Eye (tissue), 1 donor: ENCODE measurements at places on chromosomes 16 and 17.
A peak's percentile ranks its signal among the peaks of the same experiment; 100 is the strongest.

GRCh38 chr16:1125471-1125870, 27.4 kb upstream of the CACNA1H start:
- peak; percentile 81 for DNase-seq

GRCh38 chr17:75555679-75556153, 30.2 kb downstream of the LLGL2 start:
- DNase-seq = no peak

DNA sequence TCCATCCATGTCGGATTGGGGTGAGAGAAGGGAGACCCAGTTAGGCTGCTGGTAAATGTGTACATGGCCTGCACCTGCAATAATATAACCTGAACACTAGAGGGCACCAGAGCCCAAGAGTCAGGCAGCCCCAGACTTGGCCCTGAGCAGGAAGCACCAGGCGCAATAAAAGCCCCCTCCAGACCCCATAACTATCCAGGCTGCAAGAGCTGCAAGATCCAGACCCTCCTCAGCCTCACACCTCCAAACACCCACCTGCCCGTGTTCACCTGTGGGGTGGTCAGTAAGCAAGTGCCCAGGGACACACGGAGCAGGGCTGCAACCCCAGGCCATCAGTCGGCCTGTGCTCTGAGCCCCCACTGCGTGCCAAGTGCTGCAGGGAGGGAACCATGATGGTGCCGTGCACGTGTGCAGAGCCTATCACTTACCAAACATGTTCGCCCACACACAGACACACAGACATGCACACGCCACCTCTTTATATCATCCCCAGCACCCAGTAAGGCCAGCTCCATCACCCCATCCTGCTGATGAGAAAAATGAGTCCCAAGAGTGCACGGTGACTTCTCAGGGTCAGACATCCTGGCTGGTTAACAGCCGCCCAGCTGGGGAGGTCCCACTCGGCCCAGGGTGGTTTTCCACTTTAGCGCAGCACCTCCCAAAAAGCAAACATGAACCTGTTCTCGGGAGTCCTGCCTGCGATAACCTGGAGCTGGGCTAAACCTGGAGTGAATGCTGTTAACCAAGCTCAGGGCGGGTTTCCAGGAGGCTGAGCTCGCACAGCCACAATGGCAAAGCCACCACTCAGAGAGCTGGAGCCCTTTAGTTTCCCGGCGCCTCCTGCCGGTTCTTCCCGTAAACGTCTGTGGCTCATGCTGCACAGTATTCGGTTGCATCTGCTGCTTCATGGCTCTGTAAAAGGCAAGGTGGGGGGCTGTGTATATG, 439.8 kb downstream of the SOX9 start:
- DNase-seq = peak; percentile 85

GRCh38 chr17:18163547-18163946, 20.1 kb upstream of the ALKBH5 start:
- DNase-seq = no peak

- no peak for DNase-seq
Measured at GRCh38 chr17:45345554-45346215, 28.9 kb upstream of the MAP3K14 start.

DNA sequence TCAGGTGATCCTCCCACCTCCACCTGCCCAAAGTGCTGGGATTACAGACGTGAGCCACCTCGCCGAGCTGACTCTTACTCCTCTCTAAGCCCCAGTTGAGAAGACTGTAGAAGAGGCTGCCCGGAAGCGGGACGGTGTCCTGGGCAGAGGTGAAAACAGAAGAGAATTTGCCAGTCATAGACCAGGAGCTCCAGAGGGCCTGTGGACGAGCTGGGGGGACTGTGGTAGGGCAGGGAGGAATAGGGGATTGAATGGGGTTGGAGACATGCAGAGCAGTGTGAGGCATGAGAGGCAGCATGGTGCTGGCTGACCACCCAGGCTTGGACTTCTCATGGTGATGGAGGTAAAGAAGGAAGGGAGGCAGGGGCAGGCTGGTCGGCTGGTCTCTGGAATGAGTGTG, 17.1 kb upstream of the PHB1 start:
- no peak for DNase-seq

- no peak for DNase-seq
Measured at GRCh38 chr16:85170590-85171003, 58.3 kb upstream of the CIBAR2 start.
